ENCODE measurements at places on chromosomes 3 and 15. TPM values are rescaled to one million over a fixed set of nuclear protein-coding genes. Genes with fewer than 3 reads are reported as not detected.

DNA sequence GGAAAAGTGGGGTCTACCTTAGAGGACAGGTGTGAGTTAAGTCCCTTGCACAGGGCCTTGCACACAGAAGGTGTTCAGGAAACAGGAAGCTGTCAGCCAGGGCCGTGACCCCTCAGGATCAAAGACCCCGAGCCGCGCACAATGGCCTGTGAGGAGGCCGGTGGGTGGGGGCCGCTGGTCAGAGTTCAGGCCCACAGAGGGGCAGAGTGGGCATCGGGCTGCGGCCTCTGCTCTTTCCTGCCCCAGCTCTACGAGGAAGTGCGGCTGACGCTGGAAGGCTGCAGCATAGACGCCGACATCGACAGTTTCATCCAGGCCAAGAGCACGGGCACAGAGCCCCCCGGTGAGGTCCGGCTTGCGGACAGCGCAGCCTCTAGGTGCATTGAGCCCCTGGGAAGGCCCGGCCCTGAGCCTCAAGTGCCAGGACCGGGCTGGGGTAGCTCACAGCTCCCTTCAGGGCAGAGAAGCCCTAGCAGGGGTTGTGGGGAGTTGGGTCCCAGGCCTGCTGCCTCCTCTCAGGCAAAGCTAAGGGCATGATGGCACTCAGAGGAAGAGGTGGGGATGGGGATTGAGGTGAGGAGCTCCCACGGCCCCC, 37.2 kb downstream of the PSTPIP1 start:
- no peak for DNase-seq

DNA sequence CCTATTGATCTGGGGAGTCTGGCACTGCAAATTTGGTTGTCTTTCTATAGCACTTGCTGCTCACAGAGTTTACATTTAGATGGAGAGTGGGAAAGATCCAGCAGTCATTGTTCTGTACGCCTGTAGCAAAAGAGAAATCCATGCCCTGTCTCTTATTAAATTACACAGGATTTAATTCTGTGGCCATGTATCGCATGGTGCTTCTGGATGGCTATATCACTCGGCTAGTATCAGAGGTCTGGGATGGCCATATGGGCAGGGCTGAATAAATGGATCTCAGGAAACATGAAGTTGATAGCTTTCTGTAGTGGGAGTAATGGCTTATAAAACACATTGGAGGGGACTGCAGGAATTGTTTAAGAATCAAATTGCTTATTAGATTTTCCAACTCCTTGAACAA, 325.8 kb upstream of the DPH6 start:
- DNase-seq: no peak

- DNase-seq: no peak
These were observed 158.2 kb downstream of the RPLP1 start for GRCh38 chr15:69610858-69611257.

OR5AC2 gene
- total RNA-seq: not detected

SCAMP2 gene
- total RNA-seq: 21.9 TPM

- no peak for DNase-seq
These were observed 30.0 kb downstream of the TARS3 start for GRCh38 chr15:101694261-101694660.

TPRG1 gene
- total RNA-seq: 0.13 TPM

BUB1B gene
- total RNA-seq: 26.8 TPM

DNA sequence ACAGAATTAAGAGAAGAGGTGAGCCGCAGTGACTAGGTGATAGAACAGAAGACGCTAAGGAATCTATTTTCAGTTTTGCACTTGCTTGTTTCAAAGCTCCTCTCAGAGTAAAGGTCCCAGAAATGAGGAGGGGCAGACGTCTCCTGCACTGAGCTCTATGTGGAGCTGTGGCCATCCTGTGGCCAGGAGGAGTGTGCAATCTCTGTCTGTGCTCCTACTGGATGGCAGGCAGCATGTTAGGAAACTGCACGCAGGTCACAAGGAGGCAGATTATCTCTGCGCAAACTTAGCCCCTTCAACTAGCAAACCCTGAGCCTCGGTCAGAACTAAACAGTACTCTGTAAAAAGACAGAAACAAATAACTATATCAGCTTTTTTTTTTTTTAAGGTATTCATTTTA, 31.1 kb upstream of the PPIB start:
- no peak for DNase-seq

DNA sequence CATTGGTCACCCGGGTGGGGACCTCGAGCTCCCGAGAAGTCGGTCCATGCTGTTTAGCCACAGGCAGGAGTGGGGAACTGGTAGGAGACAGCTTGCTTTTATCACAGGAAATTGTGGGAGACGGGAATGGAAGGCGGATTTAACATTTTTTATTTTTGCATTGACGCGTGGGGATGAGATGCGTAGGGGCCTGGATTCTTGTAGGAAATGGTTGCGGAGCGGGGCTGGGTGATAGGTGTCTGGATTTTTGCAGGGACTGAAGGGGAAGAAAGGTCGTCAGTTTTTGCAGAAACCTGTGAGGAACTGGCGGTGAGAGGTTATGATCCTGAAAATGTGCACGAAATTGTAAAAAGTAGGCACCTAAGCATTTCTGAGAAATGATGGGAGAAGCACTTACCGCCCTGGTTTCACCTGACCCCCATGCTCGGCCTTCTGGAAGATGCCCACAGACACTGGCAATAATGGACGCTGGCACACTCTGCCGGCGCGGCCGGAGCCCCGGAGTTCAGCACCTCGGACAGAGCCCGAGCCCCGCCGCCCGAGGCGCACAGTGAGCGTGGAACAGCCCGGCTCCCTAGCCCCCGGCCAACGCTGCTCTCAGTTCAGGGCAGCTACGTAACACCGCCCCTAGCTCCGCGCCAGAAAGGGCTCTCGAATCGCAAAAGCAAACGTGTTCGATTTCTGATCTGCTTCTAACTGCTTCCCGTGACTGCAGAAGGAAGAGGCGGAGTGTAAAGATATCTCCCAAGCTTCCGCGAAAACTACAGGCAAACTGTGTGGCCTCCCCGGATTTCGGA, 928 bp downstream of the ANKRD34C start:
- no peak for DNase-seq

DNA sequence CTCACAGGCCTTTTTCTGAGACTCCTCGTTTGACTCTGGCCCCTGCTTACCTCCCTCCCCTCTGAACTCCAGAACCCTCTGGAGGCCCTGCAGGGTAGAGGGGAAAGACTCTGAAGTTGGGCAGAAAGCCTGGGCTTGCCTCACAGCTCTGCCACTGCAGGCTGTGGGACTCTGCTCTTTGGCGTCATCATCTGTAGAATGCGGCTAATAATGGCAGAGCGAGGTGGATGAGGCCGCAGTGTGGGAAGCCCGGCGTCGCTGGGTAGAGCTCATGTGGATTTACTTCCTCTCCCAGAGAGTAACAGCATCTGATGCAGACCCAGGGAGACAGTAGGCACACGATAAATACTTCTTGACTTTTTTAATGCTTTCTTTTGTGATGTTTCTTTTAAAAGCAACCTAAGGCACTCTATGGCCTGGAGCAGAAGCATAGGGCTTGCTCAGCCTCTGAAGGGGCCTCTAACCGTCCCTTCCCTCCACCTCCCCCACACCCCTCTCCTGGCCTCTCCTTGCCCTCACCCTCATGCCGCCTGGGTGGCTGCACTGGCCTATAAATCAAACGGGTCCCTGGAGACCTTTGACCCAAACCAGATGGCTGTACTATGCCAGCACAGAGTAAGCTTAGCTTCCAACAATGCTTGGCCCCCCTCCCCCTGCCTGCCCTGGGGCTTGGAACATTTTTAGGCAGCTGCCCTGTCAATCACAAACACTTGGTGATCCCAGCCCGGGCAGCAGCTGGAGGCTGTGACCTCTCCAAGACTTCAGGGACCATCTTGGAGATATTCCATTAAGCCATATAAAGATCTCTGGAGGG, 32.9 kb downstream of the SPSB4 start:
- no peak for DNase-seq

PFKFB4 gene
- total RNA-seq: 3.1 TPM

DNA sequence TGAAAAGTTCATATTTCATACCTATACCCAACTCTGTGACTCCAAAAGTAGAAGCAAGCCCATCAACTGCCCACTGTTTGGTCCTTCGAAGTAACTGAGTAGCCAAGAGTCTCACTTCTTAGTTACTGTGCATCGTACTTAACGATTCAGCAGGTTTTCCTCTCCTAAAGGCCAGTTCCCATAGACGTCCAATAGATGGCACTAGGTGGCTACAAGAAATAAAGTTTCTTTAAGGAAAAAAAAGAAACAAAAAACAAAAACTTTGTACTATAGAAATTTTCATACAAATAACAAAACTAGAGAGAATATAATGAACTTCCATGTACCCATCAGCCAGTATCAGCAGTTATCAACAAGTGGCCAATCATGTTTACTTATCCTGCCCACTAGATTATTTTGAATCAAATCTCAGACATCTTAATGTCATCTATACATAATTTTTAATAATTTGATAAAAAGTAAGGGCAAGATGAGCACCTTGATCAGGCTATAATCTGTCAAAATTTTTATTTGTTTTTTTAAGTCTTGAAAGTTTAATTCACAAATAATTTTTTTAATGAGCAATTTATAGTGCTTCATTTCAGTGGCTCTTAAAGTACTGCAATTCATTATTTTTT, 63.8 kb upstream of the ACP3 start:
- peak; percentile 35 for DNase-seq
